Common myeloid progenitor, CD34-positive (primary cell): ENCODE measurements at places on chromosomes 16 and 17.

DNA sequence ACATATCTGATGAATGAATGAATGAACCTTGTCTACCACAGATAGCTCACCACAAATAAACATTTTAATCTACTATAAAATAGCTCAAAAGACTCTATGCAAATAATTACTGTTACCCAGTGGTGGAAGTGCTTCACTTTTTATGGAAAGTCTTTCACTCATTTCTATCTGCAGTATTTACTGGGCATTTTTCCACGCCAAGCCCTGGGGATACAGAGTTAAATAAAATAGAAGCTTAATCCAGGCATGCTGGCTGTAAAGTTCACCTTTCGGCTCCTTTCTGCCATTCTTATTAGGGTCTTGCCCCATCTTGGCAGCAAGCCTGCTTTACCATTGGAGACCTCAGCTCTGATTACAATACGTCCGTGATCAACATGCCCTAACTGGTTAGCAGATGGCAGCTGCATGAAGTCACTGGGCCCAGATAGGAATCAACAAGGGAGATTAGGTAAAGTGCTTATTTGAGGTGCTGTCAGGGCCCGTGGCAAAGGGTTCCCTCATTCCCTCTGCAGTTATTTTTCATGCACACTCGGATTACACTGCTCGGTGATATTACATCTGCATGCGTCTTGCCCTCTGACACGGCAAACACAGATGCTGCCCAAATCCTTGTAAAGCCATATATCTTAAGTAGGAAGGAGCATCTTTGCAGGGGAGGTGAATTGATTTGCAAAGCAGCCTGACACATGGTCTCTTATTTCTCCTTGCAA lies 648.9 kb downstream of the WWOX start:
- DNase-seq: no peak

DNA sequence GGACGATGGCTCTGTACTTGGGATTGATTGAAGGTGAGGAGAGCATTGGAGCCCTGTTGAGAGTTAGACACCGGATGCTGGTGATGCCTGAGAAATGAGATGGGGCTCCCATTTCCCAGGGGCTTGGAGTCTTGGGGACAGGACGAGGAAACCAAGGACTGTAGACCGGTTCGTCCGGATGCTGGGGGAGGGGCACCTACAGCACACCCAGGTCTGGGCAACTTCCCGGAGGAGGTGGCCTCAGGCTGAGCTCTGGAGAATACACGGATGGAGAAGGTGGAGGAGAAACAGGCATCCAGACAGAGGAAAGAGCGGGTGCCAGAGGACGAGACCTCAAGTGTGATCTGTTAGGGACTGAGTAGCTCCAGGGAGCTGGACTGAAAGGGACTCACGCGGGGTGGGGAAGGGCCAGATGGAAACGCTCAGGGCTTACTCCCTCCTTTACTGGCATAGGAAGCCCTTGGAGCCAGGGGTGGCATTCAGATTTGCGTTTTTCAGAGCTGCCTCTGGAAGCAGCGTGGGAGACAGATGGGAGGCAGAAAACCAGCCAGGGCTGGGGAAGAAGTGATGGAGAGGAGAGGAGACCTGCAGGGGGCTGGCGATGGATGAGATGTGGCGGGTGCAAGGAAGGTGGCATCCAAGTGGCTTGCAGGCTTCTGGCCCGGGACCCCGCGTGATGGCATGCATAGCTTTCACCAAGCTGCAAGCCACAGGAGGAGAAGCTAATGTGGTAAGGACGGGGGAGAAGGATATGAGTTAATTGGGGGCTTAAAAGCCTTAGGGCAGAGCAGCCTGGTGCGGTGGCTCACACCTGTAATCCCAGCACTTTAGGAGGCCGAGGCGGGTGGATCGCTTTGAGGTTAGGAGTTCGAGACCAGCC lies 8.3 kb downstream of the C1QTNF1 start:
- DNase-seq: no peak

DNA sequence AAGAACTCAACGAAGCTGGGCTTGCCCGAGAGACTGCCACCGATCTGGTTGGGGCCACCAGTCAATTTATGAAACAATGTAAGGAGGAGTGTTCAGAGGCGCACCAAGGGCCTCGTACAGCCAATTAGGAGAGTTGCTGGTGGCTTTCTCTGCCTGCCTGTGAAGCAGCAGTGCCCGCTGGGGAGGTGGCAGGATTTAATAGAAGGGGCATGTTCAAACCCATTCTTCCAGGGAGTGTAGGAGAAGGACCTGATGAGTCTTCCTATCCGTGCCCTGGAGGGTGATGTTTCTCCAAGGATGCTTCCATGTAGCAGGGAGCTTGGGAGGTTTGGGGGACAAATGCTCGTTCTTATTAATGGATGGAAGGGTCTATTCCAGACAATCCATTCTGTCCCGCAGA lies 178.4 kb downstream of the CCDC182 start:
- DNase-seq: no peak

- no peak for DNase-seq
Measured at GRCh38 chr16:65846210-65846602, 520.3 kb upstream of the CDH5 start.

DNA sequence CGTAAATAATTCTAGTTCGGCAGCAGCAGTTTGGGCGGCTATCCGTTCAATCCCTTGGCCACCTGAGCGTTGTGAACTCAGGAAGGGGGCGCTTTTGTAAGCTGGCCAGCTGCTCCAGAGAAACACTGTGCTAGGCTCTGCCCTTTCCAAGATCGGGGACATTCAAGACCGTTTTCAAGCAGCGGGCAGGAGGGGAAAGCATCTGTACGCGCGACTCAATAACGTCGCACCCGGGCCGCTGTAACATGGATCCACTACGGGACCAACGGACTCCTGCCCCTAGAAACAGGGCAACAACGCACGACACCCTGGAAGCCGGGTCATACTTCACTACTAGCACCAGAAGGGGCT lies 463 bp downstream of the TOP2A start:
- peak; percentile 45 for DNase-seq

DNA sequence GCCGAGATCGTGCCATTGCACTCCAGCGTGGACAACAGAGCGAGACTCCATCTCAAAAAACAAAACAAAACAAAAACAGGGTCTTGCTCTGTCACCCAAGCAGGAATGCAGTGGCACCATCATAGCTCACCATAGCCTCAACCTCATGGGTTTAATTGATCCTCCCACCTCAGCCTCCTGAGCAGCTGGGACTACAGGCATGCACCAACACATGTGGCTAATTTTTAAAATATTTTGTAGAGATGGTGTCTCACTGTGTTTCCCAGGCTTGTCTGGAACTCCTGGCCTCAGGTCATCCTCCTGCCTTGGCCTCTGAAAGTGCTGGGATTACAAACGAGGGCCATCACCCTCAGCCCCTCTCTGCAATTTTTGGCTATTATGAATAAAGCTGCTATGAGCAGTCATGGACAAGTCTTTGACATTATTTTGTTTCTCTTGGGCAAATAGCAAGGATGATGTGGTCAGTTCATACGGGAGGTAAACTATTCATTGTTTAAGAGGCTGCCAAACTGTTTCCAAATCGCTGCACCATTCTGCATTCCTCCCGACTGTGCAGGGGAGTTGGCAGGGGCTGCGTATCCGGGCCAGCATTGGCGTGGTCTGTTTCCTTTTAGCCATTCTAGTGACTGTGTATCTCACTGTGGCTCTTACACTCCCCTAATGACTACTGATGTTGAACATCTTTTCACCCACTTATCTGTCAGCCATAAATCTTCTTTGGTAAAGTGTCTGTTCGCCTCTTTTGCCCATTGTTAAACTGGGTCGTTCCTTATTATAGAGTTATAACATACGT lies 21.1 kb downstream of the EIF4A3 start:
- DNase-seq: no peak

- DNase-seq: no peak
Measured at GRCh38 chr17:61363601-61364462, 35.8 kb upstream of the TBX2 start.

DNA sequence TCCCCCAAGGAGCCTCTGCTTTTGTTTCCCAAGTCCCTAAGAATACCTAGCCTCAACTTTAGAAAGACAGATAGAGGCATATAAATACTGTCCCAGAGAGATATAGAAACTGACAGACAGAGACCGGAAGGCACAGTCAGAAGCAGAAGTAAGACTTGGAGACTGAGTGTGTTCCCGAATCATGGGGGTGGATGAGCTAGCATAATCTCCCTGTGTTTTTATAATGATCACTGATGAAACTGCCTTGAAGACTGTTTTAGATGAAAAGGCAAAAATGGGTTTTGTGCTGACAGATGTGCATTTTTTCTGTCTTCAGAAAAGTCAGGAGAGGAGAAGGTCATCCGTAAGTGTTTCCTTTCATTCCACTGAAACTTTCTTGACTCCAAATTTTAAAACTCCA lies 8.3 kb upstream of the PSMD3 start:
- peak; percentile 58 for DNase-seq

- DNase-seq: no peak
Measured at GRCh38 chr16:15960124-15960971, 10.9 kb downstream of the ABCC1 start.

DNA sequence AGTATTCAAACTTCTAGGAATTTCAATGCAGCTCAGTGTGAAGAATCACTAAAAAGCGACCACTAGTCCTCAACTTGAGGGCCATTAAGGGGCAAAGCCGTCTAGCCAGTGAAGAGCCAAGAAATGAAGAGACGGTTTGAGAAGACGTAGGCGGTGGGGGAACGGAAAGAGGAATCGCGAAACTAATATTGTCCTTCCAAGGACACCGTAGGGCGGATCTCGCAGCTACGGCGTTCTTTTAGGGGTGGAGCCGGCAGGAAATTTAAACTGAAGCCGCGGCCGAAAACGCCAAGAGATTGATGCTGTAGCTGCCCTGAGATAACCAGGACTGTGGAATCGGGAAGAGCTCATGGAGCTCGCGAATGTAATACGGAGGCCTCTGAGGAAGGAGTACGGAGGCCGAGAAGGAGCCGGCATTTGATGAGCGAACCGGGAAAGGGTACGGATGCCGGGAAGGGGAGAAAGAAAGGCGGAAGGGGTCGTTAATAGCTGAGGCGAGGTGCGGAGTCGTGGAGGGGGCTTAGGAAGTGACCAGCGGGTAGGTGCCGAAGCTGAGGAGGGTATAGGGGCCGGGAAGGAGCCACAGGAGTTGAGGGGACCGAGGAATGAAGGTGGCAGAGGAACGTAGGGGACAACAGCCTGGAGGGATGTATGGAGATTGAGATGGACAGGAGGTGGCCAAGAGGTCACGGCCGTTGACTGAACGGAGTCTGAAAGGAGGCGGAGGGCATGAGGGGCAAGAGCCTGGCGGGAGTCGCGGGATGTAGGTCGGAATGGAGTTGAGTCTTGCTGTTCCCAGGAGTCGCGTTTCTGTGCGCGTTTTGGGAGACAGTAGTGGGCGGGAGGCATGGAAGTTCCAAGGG lies at the start of gene DBF4B:
DBF4B (plus strand) TSS at position 265 of the 863 bp plus-strand sequence; CDS start at position 421, 156 bp downstream.
- DNase-seq: peak; percentile 93

DNA sequence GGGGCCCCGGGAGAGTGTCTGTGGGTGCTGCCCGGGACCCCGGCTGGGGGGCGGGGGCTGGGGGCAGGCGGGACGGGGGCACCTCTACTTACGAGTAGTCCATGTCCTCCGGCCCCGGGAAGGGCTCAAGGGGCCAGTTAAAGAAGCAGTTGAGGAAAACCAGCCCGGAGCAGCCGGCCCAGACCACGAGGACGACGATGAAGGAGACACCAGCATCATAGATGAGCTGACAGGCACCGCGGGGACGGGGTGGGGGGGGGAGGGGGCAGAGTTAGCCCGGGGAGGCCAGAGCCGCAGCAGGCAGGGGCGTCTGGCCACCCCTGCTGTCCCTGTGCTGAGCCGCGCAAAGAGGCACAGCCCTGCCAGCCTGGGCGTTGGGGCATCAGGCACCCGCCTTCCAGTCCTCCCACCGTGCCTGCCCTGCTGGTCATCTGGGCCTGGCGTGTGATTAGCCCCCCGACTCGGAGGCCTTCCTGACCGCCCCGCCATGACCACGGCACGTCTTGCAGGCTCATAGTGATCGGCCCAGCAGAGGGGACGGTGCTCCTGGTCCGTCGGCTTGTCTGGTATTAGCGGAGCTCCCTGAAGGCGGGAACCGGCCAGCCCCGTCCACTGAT lies 29.0 kb upstream of the PITPNA start:
- DNase-seq: no peak

DNA sequence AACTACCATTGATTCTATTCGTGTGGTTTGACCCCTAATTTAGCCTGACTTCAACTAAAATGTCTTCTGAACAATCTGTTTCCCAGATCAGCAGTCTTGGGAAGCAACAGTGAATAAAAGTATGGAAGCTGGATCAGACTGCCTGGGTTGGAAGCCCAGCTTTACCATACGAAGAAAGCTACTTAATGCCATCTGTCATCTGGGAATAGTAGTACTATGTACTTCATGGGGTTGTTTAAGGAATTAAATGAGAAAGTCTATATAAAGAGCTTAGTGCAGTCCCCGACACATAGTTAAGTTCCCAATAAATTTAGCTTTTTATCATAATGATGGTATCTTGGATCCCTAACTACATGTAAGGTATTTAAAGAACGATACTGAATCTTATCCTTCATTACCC lies 151.5 kb upstream of the ERCC4 start:
- no peak for DNase-seq

DNA sequence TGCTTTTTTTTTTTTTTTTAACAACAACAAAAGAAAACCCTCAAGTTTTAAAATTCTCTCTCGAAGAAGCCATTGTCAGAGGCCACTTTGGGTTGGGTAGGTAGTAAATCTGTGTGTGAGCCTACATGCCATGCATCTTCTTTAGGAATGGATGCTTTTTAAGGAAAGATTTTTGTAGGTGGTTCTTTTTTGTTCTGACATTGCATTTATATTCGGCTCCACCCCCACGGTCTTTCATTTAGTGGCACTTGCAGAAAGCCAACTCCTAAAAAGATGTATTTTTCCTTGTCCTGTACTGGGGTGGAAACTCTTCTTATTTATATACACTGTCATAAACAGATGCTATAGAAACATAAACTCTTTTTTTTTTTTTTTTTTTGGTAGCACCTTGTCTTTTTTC lies 35.1 kb downstream of the KCNJ2 start:
- no peak for DNase-seq

DNA sequence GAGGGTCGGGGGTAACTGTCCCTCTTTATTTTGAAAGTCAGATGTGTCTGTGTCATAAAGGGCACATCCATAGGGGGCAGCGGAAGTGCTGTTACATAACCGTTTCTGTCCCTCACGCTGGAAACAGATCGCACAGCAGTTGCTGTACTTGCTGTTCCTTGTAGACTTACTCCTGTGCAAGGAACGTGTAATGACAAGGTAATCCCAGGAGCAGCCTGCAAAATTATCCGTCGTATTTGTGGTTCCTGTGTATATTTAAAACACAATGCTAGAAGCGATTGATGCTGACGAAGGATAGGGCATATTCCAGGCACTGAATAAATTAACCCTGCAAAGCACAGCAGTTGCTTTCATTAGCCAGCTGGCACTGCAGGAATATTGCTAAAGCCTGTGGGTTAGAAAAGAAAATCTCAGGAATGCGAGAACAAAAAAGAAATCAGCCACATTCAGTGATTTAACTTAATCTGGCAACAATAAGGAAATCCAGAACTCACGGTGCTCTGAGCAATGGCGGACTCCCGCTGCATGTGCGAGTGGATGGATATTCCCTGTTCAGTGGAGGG lies 76.2 kb downstream of the SPECC1 start:
- DNase-seq: no peak

GRCh38 chr17:43803758-43804157 lies 23.5 kb downstream of the CFAP97D1 start:
- no peak for DNase-seq

GRCh38 chr16:6153901-6154300 lies 1056.3 kb upstream of the EEF2KMT start:
- no peak for DNase-seq

DNA sequence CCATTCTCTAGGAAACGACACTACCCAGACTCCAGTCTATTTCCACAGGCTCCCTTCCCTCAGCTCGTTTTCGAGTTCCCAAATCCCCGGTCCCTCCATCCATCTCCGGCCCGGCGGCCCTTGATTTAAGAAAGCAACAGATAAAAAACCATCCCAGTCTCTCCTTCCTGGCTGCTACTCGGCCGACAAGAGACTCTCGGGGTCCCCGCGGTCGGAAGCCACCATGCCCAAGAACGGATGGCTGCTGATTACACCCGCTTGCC lies 182 bp downstream of the RPL26 start:
- no peak for DNase-seq
